ENCODE measurements at places on chromosomes 6 and 20.

DNA sequence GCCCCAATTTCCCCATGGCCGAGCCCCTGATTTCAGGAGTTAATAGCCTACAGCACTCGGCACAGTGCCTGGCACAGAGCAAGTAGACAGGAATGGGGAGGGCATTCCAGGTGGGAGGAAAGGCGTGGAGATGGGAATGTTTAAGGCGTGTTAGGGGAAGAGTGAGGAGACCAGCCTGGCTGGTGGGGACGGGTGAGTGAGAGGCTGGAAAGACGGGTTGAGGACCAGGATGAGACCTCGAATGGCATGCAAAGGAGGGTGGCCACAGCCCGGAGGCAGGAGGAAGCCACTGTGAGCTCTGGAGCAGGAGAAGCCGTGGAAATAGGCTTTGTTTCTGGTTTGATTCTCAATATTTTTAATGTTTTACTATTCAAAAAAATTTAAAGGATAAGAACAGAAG lies 49.5 kb downstream of the CEBPB start:
- ATAC-seq: no peak

DNA sequence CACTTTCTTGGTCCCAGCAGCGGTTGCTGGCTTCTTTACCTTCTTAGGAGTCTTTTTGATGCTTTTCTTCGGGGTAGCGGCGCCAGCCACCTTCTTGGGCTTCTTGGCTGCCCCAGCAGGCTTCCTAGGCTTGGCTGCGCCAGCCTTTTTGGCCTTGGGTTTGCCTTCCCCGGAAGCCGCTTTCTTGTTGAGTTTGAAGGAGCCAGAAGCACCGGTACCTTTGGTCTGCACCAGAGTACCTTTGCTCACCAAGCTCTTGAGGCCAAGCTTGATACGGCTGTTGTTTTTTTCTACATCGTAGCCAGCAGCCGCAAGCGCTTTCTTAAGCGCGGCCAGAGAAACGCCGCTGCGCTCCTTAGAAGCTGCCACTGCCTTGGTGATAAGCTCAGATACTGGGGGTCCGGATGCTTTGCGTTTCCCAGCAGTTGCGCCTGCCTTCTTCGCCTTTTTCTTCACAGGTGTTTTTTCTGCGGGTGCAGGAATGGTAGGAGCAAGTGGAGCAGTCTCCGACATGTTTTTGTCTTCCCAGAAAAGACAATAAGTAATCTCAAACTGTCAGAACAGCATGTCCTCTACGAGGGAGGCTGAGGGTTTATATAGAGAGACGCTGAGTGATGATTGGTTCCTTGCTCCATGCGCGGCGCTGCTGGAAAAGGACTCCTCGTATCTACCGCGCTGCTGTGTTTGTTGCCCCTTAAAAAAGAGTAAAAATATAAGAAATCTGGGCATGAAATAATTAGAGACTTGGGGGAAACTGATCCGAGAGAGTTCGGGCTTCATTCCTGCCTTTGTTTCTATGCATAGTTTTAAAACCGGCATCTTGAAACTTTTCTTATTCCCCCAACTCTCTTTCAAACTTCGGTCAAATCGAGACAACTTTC lies 130.3 kb upstream of the BTN3A2 start:
- ATAC-seq: peak; percentile 84

DNA sequence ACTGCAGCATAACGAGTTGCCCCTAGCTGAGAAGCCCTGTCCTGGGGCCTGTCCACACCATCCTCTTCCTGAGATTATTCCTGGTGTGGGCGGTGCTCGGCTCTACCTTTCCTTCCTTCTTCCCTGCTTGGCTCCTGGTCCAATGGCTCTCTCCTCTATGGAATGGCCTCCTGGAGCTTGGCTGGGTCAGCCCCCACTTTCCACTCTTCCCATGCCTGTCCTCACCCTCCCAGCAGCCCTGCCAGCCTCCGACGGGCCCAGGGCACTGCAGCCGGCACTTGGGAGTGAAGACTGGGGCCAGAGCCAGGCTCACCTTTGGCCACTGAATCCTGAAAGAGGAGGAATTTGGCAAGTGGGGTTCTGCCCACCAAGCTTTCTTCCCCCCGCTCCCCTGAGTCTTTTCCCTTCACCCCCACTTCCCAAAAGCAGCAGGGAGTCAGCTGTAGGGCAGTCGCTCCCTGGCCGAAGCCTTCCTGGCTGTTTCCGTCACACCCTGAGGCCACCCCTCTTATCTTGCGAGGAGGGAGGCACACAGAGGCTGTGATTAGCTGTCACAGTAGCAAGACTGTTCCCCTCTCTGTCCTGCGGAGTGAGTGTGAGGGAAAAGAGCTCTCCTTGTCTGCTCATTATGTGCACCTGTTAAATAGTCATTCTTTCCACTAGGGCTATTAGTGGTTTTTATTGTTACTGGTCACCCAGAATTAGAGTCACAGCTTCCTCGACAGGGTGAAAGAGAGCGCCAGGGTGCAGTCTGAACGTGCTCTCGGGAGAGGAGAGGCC lies 6.3 kb upstream of the CDSN start:
- no peak for ATAC-seq

DNA sequence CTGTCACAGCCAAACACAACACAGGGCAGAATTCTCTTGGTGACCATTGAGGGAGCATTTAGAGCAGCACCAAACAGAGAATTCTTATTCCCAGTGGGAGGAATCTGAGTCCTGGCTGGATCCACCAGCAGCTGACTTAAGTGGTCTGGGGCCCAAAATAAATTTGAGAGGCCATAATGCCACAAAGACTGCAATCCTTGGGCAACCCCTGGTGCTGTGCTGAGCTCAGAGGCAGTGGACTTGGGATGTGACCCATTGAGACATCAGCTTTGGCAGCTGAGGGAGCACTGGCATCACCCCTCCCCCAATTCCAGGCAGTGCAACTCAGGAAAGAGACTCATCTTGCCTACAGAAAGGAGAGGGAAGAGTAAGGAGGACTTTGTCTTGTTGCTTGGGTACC lies 48.6 kb upstream of the THBS2 start:
- no peak for ATAC-seq

DNA sequence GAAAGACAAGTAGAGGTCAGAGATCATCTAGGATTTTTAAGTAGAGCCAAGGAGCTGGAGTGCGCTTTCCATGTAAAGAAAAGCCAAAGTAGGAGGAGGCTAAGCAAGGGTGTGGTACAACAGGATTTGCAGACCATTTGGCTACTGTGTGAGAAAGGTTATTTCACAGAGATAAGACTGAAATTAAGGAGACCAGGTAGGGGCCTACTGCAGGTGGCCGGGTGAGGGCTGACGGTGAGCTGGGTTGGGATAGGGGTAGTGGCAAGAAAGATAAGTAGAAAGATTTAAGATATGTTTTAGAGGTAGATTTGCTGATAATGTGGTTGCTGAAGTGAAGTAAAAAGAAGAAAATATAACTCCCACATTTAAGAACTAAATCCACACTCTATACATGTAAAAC lies 3.8 kb downstream of the BLOC1S5 start:
- ATAC-seq: no peak

GRCh38 chr6:68086199-68086598 lies 548.9 kb upstream of the ADGRB3 start:
- ATAC-seq: no peak

GRCh38 chr6:85568411-85568810 lies 25.2 kb downstream of the SNX14 start:
- no peak for ATAC-seq

- no peak for ATAC-seq
Observed at GRCh38 chr20:63695424-63696305, 787 bp upstream of the TNFRSF6B start.

GRCh38 chr6:154239392-154239791 lies 117.2 kb downstream of the IPCEF1 start:
- ATAC-seq: no peak

DNA sequence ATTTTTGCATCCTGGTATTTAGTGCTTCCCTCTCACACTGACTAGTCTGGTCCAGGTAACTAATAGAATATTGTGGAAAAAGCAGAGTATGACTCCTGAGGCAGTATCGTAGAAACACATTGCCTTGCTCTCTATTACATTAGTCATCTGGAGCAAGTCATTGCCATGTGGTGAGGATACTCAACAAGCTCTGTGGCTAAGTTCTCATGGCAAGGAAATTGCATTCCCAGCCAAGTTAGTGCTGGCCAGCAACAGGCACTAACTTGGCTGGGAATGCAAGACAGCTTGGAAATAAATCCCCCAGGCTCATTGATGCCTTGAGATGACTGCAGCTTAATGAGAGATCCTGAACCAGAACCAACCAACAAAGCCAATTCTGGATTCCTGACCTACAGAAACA lies 39.7 kb upstream of the HTR1B start:
- ATAC-seq: no peak

DNA sequence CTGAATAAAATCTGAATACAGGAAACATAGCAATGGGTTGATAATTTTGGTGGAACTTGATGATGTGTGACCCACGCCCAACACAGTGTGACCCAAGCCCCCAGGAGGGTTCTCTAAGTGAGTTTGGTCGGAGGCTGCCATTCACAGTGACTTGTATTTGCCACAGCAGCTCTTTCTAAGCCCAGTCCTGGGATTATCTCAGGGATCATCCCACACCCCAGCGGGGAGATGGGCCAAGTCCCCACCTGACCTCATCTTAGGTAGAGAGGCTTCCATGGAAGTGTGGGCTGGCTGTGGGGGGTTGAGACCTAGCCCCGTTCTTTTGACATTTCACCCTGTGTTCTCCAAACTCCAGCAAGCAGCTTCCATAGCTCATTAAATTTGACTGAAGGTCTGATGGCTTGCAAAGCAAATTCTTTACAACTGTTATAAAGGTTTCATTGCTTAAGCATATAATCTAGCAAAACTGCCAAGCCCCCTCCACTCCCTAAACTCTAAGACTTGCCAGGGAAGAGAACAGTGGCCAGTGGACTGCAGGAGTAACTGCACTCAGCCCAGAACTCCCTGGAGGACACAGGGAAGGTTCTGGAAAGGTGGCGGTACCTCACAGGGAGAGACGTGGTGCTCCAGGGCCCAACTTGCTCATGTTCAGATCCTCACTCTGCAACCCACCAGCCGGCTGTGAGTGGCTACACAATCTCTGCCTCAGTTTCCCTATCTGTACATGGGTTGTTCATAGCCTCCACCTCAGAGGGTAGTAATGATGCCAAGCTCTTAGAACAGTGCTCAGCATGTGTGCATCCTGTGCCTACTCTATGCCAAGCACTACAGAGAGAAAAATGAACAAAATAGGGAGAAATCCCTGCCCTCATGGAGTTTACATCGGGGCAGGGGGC lies 1.0 kb upstream of the PCK1 start:
- ATAC-seq: no peak

DNA sequence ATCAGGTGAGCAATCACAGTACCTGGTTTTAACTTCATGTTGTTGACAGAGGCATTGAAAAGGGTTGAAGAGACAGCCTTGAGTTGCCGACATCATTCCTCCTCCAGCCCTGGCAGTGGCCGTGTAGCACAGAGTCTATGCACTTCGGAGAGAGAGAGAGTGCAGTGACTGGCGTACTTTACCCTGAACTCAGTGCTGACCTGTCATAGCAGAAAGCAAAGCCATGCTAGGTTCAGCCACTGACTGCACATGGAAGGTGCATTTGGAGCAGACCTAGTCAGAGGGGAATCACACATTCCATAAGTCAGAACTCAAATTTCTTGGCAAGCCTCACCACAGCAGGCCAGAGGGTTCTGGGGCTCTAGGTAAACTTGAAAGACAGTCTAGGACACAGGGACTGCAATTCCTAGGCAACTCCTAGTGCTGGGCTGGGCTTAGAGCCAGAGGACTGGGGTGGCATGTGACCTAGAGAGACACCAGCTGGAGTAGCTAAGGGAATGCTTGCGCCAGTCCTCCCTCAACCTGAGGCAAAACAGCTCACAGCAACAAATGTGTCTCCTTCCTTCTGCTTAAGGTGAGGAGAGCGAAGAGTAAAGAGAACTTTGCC lies 69.1 kb downstream of the ELOVL4 start:
- ATAC-seq: peak; percentile 46

DNA sequence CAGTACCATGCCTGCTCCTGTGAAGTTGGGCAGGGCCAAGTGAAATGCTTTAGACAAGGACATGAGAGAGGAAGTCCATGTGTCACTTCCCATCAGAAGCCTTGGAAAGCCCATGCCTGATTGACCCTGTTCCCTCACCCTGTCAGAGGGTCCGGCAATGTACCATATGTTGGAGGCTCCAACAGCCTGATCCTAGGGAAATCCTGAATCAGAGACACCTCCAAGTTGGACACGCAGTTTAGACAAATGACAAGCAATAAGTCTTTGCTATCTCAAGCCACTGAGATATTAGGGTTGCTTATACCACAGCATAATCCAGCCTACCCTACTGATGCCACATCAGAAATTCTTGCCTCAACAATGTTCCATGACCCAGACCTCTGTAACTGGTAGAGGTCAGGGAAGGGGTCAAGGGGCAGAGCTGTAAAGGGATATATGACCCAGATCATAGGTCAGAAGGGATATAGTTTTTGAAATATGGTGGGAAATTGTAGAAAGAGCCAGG lies 174.8 kb downstream of the HACE1 start:
- ATAC-seq: no peak

DNA sequence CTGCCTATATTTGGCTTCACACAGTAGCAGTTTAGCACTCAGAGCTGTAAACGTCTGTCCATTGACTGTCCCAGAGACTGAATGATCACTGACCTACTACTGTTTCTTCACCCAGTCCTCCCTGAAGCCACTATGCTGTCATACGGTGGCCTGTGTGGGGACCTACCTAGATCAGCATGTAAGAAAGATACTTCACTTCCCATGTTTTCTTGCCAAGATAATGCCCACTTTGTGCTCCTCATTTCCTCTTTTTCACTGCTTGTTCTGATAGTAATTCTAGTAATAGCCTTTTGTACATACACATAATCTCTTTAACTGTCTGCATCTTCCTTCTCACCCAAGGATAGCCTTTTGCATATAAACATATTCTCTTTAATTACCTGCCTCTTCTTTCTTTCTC lies 109.9 kb upstream of the TIAM2 start:
- no peak for ATAC-seq

DNA sequence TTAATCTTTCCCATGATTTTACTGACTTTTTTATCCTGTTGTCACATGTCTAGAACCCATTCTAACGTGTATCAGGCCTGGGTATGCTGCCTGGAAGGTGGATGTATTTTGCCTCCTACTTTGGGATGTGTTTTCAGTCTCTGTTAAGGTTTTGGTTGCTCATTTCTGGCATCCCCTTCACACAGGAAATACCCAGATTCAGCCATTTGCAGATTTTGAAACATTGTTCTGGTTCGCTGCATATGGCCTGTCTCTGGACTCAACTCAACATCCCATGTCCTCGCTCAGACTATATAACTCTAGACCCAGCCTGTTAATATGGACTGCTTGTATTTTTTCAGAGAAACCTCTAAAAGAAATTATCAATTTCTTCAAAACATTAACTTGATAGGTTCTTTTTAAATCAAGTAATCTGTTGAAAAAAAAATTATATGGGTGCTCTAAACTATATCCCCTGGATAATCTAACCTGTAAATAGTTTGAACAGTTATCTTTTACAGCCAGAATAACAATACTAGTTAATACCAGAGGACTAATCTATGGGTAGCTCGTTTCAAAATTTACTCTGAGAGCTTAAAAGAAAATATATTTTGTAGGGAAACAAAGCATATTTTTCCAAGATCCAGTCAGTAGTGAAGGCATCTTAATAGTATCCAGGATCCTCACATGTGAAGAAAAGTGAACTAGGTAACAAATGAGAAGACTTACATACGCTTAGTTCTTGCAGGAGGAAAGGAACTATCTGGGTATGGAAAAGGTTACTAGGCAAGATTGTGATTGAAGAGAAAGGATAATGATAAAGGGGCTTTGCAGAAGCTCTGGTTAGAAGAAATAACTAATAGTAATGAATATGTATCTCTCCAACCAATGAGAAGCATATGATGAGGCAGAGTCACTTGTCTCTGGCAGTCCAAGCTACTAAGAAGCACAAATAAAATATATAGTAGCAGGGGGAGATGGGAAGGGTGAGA lies 23.4 kb upstream of the HLA-DQB1 start:
- ATAC-seq: no peak
